ENCODE measurements at places on chromosomes 3 and 15. TPM values are rescaled to one million over a fixed set of nuclear protein-coding genes. Genes with fewer than 3 reads are reported as not detected.

GRCh38 chr3:43779850-43780249 is 89.1 kb downstream of the ABHD5 start:
- H3K27me3 ChIP-seq = peaks cover 2% of the 10 kb centered on the region
- no peaks in the 10 kb centered on the region for H3K36me3 ChIP-seq
- no peak overlapping the region for H3K27ac ChIP-seq
- H3K4me3 ChIP-seq = no peak overlapping the region

DNA sequence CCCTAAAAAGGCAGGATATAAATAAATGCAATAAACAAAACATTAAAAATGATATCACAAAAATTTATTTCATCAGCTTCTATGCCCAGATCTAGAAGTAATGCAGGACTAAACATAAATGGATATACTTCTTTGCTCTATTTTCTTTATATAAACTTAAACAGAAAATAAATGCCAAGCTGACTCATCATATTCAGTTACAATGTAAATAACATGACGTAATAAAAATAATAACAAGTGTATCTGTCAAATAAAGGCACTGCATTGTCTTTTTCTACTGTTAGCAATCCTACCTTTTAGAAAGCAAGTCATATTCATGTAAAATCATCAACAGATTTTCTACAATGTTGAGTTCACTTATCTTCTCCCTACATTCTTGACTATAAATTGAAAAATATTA is 61.6 kb downstream of the NEK10 start:
- H3K27me3 ChIP-seq = no peaks in the 10 kb centered on the region
- H3K4me3 ChIP-seq = no peak overlapping the region
- no peak for DNase-seq
- H3K27ac ChIP-seq = no peak overlapping the region

DNA sequence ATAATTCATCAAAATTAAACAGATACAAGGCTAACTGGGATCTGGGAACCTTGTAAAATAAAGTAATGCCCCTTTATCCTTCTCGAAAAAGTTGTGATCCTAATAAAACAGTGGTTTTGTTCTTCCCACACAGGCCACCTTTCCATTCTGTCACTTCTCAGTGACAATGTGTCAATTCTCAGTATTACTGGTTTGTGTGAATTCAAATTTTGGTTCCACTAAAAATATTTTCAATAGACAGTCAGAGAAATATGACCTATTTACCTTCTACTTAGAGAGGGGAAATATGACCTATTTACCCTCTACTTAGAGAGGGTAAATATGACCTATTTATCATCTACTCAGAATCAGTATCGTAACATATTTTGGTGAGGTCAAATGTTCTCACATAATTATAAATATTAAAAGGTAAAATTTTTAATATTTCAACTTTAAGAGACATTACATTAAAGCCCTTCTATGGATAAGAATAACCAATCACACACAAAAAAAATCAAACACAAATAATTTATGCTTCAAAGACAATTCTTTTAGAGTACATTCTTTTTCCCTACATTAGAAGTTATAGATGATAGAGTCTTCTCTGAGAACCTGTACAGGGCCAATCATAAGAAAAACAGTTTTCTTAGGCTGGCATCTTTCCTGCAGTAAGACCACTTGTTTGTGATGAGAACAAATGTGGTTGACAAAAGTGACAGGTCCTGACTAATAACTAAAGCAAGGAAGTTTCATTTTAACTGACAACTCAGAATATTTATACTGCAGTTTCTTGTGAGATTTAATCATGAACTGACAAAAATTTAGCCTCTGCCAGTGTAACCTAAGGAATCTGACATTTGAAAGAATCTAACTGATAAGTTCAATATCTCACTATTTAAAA is 323.3 kb downstream of the DIPK2A start:
- DNase-seq = no peak
- no peaks in the 10 kb centered on the region for H3K4me1 ChIP-seq
- no peaks in the 10 kb centered on the region for H3K27me3 ChIP-seq
- no peak overlapping the region for H3K4me3 ChIP-seq

- peaks cover 4% of the 10 kb centered on the region for H3K27me3 ChIP-seq
- no peak overlapping the region for H3K4me3 ChIP-seq
- H3K4me1 ChIP-seq = peaks cover 2% of the 10 kb centered on the region
- no peak overlapping the region for H3K27ac ChIP-seq
Measured at GRCh38 chr3:126338790-126339288, 18.4 kb downstream of the KLF15 start.

DNA sequence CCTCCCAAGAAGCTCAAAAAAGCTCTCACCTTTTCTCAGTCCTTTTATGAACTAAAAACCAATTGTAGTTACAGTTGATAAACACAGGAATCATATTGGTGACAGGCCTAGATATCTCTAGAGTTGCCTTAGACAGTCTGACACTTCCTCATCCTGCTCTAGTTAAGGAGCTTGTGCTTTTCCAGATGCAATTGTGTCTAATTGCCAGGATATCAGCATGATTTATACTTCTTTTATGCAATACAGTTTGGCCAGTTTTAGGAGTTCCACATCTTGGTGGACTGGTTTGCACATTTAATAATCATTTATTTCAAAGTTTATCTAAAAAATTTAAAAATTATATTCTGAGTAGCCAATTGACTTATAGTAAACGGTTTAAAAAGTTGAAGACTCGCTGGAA is 95.7 kb downstream of the DUT start:
- H3K4me3 ChIP-seq = no peak overlapping the region
- H3K4me1 ChIP-seq = no peaks in the 10 kb centered on the region
- no peak overlapping the region for H3K27ac ChIP-seq
- DNase-seq = no peak

PFKFB4 gene
- 5.5 TPM for total RNA-seq

RAB27A gene
- 5.1 TPM for total RNA-seq

RAB43 gene
- 2.7 TPM for total RNA-seq

All from muscle of leg (tissue), 16 donors.